CD4-positive, alpha-beta T cell (primary cell): ENCODE measurements at places on chromosomes 3 and 15.

- H3K27me3 ChIP-seq = no peaks in the 10 kb centered on the region
- no peak for DNase-seq
- no peak overlapping the region for H3K27ac ChIP-seq
- H3K4me1 ChIP-seq = no peaks in the 10 kb centered on the region
Measured at GRCh38 chr3:81545572-81545971, 215.9 kb downstream of the GBE1 start.

GRCh38 chr15:91171334-91171733, 71.3 kb downstream of the SV2B start:
- H3K36me3 ChIP-seq = no peaks in the 10 kb centered on the region
- no peak overlapping the region for H3K4me3 ChIP-seq
- no peak overlapping the region for H3K27ac ChIP-seq
- no peak for DNase-seq
- H3K27me3 ChIP-seq = peaks cover 2% of the 10 kb centered on the region

- H3K27ac ChIP-seq = no peak overlapping the region
- H3K36me3 ChIP-seq = no peaks in the 10 kb centered on the region
- no peak overlapping the region for H3K4me3 ChIP-seq
Measured at GRCh38 chr3:157807280-157807679, 298.9 kb downstream of the SHOX2 start.

DNA sequence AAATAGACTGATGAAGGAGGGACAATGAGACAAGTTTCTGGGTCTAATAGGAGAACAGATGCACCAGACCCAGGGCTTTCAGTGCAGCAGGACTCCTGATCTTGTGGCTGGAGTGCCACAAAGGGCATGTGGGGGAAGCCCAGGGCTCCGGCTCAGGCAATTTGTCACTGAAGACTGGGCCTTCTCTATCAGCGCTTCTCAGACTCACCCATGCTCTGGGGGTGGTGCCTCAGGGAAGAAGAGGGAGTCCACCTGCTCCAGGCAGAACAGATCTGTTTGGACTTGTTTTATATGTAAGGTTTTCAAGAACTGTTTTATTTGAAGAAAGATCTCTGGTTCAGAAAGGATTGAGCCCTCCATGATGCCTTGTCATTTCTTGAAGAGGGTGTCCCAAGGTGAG, 112.4 kb upstream of the TLE3 start:
- no peak overlapping the region for H3K27ac ChIP-seq
- no peak for DNase-seq
- H3K36me3 ChIP-seq = no peaks in the 10 kb centered on the region
- H3K4me3 ChIP-seq = no peak overlapping the region
- no peaks in the 10 kb centered on the region for H3K4me1 ChIP-seq

DNA sequence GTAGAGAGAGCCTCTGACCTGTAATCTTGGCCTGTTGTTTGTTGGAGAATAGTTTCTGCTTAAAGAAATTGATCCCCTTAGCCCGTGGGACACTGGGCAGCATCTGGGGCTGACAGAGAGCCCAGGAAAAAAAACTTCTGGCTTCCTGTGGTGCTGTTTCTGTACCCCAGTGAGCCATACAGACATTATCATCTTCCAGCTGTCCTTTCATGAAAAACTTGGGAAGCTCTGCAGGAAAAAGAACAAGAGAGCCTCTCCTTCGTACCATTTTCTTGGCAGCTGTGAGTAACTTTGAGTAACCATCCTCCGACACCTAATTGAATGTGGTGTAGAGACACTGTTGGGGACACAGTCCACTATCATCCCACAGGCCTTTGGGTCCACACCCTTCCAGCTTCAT, 333.0 kb downstream of the SHQ1 start:
- H3K36me3 ChIP-seq = no peaks in the 10 kb centered on the region
- no peaks in the 10 kb centered on the region for H3K27me3 ChIP-seq
- H3K4me3 ChIP-seq = no peak overlapping the region
- H3K27ac ChIP-seq = no peak overlapping the region

DNA sequence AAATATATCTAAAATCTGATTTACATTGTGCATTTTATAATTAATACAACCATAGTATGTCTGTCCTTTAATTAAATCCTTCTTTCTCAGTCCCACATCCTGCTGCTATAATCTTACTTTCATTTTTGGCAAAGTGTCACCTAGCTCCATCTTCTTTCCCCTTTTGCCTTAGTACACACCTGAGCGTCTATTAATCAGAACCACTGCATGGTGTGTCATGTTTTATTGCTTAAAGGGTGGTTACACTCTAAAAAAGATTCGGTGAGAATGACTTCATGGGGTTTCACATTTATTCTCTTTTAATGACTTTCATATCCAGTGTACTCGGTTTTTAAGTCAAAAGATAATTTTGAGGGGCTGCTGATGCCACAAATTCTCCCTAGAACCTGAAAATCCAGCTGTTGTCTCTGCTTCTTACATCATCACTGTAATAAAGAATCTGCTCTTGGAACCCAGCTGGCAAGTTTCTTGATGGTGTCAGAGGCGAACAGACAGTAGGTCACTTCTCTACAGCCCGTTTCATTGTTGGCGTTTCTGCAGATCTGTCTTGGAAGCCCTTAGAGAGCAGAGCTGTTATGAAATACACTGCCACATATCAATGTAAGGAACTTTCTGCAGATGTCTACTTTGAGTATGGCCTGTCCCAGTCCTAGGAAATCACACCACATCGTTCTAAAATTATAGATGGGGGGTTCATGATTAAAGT, 99.7 kb downstream of the TIGIT start:
- DNase-seq = no peak
- H3K27me3 ChIP-seq = no peaks in the 10 kb centered on the region
- H3K36me3 ChIP-seq = no peaks in the 10 kb centered on the region
- H3K4me1 ChIP-seq = peaks cover 10% of the 10 kb centered on the region
- no peak overlapping the region for H3K4me3 ChIP-seq

- no peak overlapping the region for H3K4me3 ChIP-seq
- no peaks in the 10 kb centered on the region for H3K27me3 ChIP-seq
- H3K27ac ChIP-seq = no peak overlapping the region
- no peaks in the 10 kb centered on the region for H3K36me3 ChIP-seq
- H3K4me1 ChIP-seq = peaks cover 6% of the 10 kb centered on the region
Measured at GRCh38 chr3:177721864-177722785, 524.8 kb upstream of the TBL1XR1 start.
